ENCODE measurements at places on chromosomes 1 and 21.

- peak; percentile 56 for DNase-seq
Observed at GRCh38 chr1:208238710-208239472, 5.3 kb downstream of the PLXNA2 start.

- no peak for DNase-seq
Observed at GRCh38 chr1:100353988-100354387, 1.7 kb downstream of the CDC14A start.

GRCh38 chr1:20487236-20487590 is 1.2 kb upstream of the CAMK2N1 start:
- peak; percentile 99 for DNase-seq

- no peak for DNase-seq
Observed at GRCh38 chr21:29431178-29431577, 132.5 kb downstream of the BACH1 start.

DNA sequence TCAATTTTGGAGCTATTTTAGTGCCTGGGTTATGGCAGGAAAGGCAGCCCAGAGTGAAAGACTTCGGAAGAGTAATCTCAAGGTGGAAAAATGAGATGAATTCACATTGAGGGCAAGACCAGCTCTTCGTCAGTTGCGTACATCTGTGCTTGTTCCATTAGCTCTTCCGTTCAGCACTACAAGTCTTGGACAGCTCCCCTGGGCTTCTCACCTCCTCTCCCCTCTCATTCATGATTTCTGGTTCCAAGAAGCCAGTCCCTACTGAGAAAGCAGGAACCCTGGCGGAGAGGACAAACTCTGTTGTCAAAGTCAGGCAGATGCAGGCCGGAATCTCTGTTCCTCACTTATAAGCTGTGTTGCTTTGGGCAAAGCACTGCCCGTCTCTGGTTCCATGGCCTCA is 76.5 kb downstream of the ACTL8 start:
- no peak for DNase-seq

DNA sequence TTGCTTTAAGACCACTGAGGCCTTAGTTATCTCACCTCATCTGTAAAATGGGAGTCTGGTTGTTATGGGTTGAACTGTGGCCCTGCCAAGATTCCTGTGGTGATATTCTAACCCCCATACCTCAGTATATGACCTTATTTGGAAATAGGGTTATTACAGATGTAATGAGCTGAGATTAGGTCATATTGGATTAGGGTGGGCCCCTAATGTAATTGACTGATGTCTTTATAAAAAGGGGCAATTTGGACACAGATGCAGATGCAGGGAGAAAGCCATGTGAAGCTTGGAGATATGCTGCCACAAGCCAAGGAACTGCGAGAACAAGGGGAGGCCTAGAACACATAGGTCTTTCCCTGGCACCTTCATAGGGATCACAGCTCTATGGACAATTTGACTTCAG is 3.9 kb downstream of the C1orf87 start:
- DNase-seq: no peak

- DNase-seq: peak; percentile 10
Observed at GRCh38 chr21:45555557-45556301, 13.5 kb upstream of the SLC19A1 start.

GRCh38 chr1:9606458-9606857 is 17.7 kb downstream of the TMEM201 start:
- DNase-seq: no peak

GRCh38 chr1:31818206-31818605 is 2.4 kb upstream of the SPOCD1 start:
- DNase-seq: no peak

DNA sequence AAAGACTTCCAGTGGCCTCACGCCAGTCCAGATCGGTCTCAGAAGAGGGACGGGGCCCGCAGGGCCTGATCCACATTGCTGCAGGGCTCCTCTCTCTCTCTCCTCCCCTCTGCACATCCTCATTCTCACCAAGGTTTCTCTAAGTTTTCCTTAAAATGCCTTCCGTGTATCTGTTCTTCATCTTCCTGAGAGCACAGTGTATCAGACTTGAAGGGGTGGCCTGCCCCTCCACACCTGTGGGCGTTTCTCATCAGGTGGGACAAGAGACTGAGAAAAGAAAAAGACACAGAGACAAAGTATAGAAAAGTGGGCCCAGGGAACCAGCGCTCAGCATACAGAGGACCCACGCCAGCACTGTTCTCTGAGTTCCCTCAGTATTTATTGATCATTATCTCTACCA is 66.4 kb downstream of the PRKAB2 start:
- DNase-seq: no peak

DNA sequence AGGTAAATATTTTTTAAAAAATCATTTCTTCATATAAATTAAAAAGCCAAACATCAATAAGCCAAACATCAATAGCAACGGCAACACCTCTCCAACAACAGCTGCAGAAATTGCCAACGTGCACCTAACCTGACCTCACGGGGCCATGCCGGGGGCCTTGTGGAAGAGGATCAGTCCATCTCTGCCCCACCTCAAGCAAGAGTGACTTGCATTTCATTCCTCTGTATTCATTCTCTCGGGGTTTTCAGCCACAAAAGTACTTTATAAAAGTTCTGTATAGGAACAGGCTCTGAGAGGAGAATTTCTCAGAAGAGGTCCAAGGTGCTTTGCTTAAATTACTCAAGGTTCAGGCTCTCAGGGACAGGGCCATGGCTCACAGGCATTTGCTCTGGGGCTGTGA is 100.9 kb downstream of the RUNX1 start:
- DNase-seq: no peak

GRCh38 chr1:182175361-182175931 is 113.9 kb upstream of the ZNF648 start:
- DNase-seq: peak; percentile 57

GRCh38 chr1:42109600-42109999 is 43.6 kb upstream of the GUCA2B start:
- DNase-seq: no peak

- DNase-seq: no peak
Observed at GRCh38 chr1:40350391-40350790, 23.1 kb upstream of the SMAP2 start.

DNA sequence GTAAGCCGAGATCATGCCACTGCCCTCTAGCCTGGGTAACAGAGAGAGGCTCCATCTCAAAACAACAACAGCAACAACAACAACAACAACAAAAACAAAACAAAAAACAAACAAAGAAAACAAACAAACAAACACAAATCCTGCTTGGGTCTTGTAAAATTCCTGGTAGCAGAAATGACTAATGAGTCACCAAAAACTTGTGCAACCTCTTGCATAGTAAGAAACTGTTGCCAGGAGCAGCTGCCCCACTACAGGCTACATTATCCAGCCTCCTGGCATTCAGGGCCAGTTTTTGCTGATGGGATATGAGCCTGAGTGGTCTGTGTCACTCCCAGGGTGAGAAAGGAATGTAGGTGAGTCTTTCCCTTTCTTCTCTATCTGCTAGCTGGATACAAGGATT is 245.4 kb downstream of the TNR start:
- no peak for DNase-seq

DNA sequence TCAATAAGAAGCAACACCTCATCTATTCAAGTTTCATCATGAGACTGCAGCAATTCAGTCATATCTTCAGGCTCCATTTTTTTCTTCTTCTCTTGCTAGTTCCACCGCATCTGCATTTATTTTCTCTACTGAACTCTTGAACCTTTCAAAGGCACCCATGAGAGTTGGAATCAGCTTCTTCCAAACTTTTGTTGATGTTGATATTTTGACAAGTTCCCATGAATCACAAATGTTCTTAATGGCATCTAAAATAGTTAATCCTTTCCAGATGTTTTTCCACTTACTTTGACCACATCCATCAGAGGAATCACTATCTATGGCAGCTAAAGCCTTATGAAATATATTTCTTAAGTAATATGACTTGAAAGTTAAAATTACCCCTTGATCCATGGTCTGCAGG is 434.3 kb downstream of the GPATCH2 start:
- no peak for DNase-seq

- DNase-seq: no peak
Observed at GRCh38 chr1:26224606-26225005, 9.4 kb upstream of the CEP85 start.

DNA sequence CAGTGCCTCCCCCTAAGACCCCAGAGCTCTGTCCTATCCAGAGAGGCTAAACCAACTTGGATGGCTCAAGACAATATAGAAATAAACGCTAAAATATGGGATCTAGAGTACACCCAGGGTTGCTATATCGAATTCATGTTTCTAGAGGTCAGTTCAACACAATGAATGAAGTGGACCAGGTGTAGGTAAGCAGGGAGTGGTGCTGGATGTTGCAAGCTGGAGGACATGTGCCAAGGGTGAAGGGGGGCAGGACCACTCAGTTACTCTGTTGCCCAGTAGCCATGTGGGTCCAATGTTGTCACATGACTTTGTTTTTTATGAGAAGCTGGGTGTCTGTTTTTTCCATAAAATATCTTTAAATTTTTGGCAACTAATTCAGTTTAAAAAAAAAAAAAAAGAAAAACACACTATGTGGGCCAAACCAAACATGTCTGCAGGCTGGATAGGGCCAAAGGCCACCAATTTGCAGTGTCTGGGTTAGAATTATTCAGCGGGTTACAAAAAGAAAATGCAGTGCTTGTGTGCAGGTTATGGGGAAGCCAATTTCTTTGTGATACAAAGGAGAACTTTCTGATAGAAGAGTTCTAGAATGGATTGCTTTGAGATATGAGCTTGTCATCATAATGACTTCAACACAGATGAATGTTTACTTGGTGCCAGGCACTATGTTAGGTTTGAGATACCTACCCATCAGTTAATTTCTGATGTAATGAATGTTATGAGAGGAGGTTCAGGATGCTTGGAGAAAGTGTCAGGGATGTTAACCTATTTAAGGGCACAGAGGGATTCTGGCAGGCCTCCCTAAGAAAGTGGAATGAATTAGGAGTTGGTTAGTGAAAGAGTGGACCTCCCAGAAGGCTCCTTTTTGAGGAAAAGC is 8.9 kb downstream of the CACHD1 start:
- DNase-seq: no peak

GRCh38 chr1:4710592-4711415 is 56.4 kb downstream of the AJAP1 start:
- DNase-seq: no peak

- DNase-seq: no peak
Observed at GRCh38 chr1:108075055-108075454, 110.1 kb upstream of the VAV3 start.

GRCh38 chr1:220826729-220827128 is 40.0 kb downstream of the MTARC1 start:
- no peak for DNase-seq

- DNase-seq: no peak
Observed at GRCh38 chr1:118504221-118504644, 319.2 kb upstream of the SPAG17 start.

DNA sequence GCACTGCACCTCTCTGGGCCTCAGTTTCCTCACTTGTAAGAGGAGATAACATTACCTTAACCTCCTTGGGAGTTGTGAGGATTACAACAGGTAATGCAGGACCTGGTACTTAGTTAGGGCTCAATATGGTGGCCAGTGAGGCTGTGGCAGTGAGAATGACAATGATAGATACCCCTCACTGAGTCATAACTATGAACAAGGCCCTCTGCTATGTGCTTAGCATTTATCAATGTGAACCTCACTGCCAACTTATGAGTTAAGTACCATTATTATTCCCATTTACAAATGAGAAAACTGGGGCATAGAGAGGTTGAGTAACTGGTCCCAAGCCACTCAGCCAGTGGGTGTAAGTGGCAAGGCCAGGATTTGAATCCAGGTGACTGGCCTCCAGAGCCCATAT is 64.4 kb downstream of the HMGB4 start:
- no peak for DNase-seq

GRCh38 chr21:32456497-32456918 is 44.0 kb downstream of the EVA1C start:
- DNase-seq: no peak

GRCh38 chr21:46393451-46393940 is 65.2 kb upstream of the DIP2A start:
- DNase-seq: peak; percentile 35

GRCh38 chr1:153095764-153096163 is 1.4 kb upstream of the SPRR2E start:
- DNase-seq: no peak

DNA sequence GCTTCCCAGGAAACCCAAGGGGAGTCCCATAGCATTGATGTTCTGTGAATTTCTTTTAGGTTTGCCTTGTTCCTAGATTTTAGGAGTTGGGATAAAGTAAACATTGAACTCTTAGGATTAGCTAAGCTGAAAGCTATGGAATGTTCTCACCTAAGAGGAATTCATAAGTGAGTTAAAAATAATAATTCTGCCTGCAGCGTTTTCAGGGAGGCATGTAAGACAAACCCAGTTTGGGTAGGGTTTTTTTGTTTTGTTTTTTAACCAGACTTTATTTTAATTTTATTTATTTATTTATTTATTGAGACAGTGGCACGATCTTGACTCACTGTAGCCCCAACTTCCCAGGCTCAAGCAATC is 28.9 kb upstream of the CD101 start:
- DNase-seq: no peak

- DNase-seq: no peak
Observed at GRCh38 chr1:152511596-152511995, 993 bp downstream of the LCE5A start.

GRCh38 chr1:28910379-28911115 is 3.8 kb upstream of the EPB41 start:
- DNase-seq: peak; percentile 72

GRCh38 chr1:236494586-236495466 is 29.0 kb upstream of the LGALS8 start:
- DNase-seq: peak; percentile 27

GRCh38 chr1:66774438-66774837 is 22.2 kb downstream of the DYNLT5 start:
- peak; percentile 7 for DNase-seq

GRCh38 chr1:31627930-31628559 is 10.6 kb downstream of the HCRTR1 start:
- no peak for DNase-seq

DNA sequence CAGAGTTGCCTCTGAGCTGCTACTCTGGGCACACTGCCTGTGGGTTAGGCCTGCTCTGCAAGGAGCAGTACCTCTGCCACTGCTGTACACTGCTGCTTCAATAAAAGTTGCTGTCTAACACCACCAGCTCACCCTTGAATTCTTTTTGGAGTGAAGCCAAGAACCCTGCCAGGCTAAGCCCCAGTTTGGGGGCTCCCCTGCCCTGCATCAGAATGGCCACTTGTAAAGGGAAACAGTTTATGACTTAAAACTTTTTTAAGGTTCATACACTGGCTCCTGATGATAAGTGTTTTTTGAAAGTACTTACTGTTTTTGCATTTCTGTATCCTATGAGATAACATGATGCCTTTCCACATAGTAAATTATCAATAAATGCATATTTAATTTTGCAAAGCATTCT is 310.0 kb downstream of the LMO4 start:
- DNase-seq: no peak

DNA sequence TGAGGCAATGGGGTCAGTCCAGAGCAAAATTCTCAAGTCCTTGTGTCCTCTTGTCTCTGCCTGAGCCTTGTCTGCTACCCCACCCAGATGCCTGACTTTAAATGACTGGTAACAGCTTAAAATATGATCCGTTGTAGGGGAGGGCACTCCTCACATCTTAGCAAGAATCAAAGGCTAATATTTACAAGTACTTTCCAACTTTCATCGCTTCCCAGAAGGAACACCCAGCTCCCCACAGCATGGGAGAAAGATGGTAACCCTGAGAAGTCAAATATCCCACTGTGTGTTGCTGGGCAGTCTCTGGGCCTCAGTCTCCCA is 5.2 kb downstream of the ECE1 start:
- no peak for DNase-seq

- no peak for DNase-seq
Observed at GRCh38 chr1:59436637-59437036, 139.7 kb downstream of the FGGY start.

GRCh38 chr21:33721081-33721480 is 78.8 kb downstream of the ITSN1 start:
- no peak for DNase-seq

Data from NCI-H2171 treated with DMSO at 0.1 percent for 48 hours (cell line).